GM06990 (cell line): ENCODE measurements at places on chromosomes 1 and 21.
A peak's percentile ranks its signal among the peaks of the same experiment; 100 is the strongest.

- DNase-seq, result no peak
Measured at GRCh38 chr1:231274119-231274825, 33.3 kb downstream of the GNPAT start.

- no peak for DNase-seq
Measured at GRCh38 chr1:210978974-210979354, 155.0 kb downstream of the KCNH1 start.

DNA sequence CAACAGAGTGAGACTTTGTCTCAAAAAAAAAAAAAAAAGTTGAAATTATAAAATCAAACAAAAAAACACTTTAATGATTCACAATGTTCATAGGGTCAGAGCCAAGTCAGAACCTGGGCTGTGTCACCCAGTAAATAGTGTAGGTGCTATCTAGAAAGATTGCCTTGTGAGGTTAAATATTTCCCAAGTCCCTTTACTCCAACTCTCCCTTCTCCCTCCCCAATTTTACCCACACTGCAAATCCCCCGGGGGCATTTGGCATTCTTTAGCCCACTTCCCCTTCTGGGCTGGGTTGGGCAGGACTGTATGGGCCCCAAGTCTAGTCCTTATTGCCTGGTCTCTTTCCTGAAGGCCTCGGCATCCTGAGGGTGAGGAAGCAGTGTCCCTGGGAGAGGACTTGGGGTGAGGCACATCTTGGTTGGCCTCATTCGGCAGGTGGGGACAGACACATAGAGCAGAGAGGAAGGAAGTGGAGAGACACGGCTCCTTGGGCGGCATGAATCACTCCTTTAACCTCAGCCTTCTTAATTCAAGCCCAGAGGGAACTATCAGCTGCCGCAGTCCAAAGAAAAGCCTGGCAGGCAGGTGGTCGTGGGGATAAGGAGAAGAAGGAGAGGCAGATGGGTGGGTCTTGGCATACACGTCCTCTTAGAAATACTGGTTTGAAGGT lies 8.2 kb downstream of the ADORA1 start:
- no peak for DNase-seq

GRCh38 chr21:41964171-41964570 lies 10.4 kb upstream of the C2CD2 start:
- DNase-seq, result no peak

- DNase-seq, result no peak
Measured at GRCh38 chr1:5915587-5916571, 76.3 kb downstream of the NPHP4 start.

DNA sequence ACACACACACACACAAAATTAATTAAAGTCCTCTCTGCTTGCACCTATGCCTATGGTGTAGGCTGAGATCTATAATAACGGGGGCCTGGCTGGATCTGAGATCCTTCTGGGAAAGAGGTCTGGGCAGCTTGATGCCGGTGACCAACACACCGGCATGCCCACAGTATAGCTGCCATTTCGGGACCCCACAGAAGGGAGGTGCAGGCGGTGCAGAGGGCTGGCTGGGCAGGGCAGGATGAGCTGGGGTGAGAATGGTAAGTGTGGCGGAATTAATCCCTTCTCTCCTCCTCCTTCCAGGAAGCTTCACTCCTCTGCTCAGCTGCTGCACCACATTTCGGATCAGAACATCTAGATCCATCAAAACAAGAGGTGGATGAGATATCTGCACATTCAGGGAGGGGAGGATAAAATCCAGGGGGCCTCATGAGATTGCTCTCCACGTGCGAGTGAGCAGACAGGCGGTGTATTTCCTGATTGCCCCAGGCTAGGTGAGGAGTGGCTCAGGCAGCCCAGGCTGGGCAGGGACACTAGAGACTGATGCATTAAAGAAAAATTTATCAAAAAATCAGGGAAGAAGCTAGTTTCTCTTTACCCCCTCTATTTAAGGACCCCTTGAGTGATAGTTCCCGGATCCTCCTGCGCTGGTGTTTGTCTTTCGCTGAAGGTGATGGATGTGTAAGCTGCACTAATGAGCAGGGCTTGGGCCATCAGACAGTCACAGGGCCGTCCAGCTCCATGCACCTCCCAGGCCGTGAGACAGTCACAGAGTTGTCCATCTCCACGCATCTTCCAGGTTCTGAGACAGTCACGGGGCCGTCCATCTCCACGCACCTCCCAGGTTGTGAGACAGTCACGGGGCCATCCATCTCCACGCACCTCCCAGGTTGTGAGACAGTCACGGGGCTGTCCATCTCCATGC lies 449.9 kb downstream of the PTPRU start:
- no peak for DNase-seq

DNA sequence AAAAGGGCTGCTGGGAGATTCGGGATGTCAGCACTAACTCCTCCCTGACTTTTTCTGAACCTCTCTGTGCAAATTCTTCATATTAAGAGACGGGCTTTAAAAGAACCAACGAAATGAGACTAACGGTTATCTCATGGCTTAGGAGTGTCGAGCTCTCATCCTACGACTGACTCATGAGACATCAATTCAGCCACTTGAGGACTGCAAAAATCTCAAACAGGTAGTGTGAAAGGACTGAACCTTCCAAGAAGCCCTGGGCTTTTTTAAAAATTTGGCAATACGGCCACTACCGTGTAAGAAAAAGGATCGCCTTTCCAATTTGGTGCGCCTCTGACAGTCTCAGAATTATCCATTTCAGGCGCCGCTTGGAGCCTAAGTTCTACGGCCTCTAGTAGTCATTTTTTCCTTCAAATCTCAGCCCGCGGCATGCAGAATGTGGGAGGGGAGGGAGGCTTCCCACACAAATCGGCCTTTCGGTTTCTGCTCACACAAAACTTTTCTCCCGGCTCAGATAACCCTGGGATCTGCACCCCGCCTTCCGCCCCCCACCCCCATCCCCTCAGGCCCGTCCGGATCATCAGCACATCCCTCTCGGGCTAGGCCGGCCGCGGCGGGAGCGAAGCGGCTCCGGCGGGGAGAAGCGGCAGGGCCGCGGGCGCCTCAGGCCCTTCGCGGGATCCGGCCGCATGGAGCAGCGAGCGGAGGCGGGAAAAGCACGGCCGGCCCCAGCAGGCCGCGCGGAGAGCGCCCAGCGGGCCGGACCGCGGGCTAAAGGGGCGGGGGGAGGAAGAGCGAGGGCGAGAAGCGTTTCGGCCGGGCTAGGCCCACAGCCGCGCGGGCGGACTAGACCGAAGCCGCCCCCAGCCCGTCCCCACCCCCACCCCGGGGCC lies 618 bp downstream of the HNRNPR start:
- DNase-seq, result no peak

GRCh38 chr21:35503671-35504070 lies 454.6 kb upstream of the RUNX1 start:
- no peak for DNase-seq

DNA sequence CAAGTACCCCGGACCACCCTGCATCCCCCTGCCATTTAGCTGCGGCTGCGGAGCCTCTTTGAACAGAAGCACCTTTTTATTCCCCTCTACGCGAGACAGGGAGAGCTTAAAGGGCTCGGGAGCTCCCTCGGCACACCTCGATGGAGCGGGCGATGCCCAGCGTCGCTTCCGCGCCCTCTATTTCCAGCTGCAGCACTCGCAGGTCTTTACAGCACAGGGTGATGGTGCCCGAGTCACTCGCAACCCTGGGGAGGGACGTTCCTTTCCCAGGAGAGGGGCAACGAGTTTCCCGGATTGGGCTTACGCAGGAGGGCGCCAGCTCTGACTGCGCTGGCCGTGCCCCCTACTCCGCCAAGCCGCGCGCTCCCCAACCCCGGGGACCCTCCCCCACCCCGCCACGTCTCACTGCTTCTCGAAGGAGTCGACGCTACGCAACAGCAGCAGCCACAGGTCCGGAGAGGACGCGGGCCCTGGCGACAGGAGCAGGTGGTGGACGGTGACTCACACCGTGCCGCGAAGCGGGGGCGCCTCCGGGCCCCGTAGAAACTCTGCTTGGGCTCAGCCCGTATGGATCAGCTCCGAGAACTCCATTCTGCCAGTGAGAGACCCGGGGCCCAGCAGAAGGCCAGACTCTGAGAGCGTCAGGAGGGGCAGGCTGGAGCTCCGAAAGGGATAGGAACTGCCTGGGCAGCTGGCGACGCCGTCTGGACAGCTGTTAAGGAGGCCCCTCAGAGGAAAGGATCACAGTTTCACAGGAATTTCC lies 5.8 kb upstream of the FAM167B start:
- DNase-seq, result peak; percentile 75

GRCh38 chr1:3093898-3094626 lies 25.1 kb downstream of the PRDM16 start:
- DNase-seq, result no peak

DNA sequence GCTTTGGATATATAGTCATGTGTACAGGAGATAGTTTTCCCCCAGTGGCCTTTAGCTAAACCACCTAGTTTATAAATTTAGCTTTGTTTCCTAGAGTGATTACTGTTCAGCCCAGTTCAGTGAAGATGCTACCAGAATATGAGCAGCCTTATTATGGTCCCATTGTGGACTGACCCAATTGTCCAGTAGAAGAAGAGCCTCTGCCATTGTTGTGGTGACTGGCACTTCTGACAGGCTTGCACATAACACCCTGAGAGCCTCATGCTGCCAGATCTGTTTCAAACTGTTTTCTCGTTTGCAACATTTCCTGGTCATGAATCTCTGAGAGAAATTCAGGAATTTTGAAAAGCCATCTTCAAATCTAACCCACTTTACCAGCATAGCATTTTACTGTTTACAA lies 20.6 kb downstream of the KPNA6 start:
- DNase-seq, result no peak

- DNase-seq, result no peak
Measured at GRCh38 chr1:228785366-228786330, 50.4 kb downstream of the RHOU start.

- peak; percentile 18 for DNase-seq
Measured at GRCh38 chr1:77282187-77282865, 507 bp downstream of the AK5 start.

- no peak for DNase-seq
Measured at GRCh38 chr1:222373831-222374602, 173.9 kb downstream of the HHIPL2 start.

- DNase-seq, result peak; percentile 64
Measured at GRCh38 chr1:221157026-221157761, 278.0 kb downstream of the HLX start.

- no peak for DNase-seq
Measured at GRCh38 chr1:47965816-47966215, 31.4 kb downstream of the TRABD2B start.

DNA sequence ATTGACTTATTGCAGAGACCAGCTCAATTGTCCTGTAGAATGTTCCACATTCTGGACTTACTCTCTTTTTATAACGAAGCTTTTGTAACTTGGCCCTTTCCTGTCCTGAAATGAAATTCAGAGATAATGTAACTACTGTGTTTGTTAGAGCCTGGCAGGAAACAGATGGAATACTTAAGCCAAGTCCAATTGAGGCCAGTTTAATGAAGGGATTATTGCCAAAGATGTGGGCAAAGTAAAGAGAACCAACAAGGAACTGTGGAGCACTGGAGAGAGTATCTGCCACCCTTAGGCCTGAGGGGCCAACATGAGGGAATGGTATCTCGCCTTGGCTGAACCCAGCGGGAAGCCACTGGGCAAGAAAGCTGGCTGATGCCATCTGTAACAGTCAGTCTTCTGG lies 32.9 kb downstream of the MFSD2A start:
- DNase-seq, result no peak

DNA sequence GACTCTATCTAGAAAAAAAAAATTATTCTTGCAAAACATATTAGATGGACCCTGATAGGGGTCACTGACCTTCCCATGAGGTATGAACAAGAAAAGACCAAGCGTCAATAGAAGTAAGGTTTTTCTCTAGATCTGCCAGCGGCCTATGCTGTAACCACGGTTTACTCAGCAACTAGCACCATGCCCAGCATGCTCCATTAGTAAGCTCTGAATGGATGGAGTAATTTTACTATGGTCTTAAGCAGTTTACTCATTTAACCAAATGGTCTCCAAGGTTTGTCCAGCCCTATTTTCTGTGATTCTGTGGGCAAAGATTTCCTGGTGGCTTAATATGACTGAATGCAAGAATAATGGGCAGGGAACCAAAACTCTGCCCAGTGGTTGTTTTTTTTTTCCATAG lies 113.9 kb downstream of the ADSS2 start:
- no peak for DNase-seq

DNA sequence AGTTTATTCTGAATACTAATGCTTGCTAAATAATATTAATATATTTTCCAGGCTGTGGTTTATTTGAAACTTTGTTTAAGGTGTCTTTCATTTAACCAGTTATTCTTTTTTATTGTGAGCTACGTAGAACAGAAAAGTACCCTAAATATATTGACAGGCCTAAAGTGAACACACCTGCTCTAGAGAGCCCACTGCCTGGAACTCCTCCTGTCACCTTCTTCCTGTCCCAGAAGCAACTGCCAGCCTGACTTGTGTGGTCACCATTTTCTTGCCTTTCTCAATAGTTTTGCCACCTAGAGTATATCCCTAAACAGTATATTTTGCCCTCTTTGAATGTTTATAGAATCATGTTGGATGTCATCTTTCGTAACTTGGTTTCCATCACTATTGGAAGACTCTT lies 48.5 kb downstream of the SCCPDH start:
- DNase-seq, result no peak

GRCh38 chr1:151759241-151759640 lies 4.1 kb downstream of the MRPL9 start:
- DNase-seq, result no peak

GRCh38 chr1:5493851-5494311 lies 498.3 kb downstream of the NPHP4 start:
- DNase-seq, result no peak

- DNase-seq, result no peak
Measured at GRCh38 chr1:198528364-198528763, 12.1 kb downstream of the ATP6V1G3 start.

- DNase-seq, result no peak
Measured at GRCh38 chr21:25907573-25908275, 173.0 kb downstream of the GABPA start.

DNA sequence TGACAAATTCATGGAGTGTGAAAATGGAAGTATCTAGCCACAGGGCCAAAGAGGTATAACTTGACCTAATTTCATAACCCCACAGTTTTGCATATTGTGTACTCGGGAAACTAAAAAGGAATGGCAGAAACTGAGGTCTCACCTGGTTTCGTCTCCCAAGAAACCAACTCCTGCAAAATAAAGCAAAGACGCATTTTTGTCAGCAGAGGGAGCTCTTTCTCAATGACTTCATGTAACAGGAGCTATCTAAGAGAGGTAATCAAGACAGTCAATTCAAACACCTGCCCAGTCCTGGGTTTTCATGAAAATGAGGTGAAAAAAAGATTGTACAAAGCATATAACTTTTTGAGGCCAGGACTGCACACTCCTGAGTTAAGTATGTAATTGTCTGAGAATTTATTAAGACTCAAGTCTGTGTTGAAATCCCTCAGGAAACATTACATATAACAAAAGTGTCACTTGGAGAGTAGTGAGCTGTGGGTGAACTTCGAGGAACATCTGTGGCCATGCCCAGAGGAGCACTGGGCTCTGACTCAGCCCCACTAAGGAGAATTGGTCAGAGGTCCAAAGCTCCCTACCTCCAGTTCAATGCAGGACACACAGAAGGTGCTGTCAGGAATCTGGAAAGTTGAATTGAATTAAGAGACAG lies 17.6 kb downstream of the FCRL4 start:
- DNase-seq, result no peak

GRCh38 chr1:174269989-174270651 lies 110.8 kb downstream of the RABGAP1L start:
- no peak for DNase-seq
